ENCODE measurements at places on chromosomes 16 and 17.

DNA sequence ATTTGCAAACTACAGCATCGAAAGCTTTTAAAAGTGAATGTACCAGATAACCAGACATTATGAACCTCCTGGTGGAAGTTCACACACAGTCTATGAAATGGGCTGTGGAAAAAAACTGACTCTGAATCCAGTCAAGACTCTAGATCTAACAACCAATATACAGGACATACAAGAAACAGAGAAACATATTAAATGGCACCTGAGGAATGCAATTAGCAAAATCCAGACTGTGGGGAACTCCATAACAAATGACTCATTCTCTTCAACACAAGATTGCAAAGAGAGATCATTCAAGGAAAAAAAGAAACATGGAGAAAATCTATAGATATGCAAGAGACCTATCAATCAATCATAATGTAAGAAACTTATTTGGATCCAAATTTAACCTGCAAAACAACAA, 119.0 kb downstream of the MYO1D start:
- no peak for DNase-seq

GRCh38 chr17:20281860-20282259, 185.5 kb downstream of the LGALS9B start:
- DNase-seq, result no peak

DNA sequence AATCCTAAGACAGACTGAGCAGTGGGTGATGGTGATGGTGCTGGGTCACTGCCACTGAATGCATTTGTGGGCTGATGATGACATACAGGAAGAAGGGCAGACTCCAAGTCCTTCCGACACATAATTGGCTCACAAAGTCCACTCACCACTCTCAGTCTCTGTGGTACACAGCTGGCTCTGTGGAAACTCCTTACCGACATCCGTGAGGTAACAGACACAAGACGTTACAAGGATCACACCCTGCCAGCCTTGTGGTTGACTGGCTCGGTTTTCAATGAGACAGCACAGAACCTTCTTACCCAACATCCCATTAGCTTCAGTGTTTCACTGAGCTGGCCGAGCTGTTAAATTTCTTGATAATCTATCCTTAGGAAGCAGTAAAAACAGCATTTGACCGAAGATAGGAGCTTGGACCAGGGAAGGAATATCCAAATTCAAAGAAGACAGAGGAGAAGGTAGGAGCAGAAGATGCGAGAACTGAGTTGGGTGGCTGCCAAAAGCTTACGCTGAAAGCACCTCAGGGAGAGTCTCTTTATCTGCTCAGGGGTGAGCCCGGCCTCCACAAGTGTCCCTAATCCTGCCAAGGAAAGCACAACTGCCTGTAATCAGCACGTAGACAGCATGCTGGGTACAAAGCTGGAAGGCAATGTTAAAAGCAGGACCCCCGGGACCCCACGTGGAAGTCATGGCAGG, 5.5 kb upstream of the MXRA7 start:
- DNase-seq, result no peak

- no peak for DNase-seq
Observed at GRCh38 chr17:20243524-20243923, 223.8 kb downstream of the LGALS9B start.

- DNase-seq, result no peak
Observed at GRCh38 chr17:7972131-7972785, 30.2 kb upstream of the GUCY2D start.

- no peak for DNase-seq
Observed at GRCh38 chr17:10836145-10836544, 1.7 kb downstream of the PIRT start.

- no peak for DNase-seq
Observed at GRCh38 chr17:44024271-44024663, 9.5 kb upstream of the TMEM101 start.

DNA sequence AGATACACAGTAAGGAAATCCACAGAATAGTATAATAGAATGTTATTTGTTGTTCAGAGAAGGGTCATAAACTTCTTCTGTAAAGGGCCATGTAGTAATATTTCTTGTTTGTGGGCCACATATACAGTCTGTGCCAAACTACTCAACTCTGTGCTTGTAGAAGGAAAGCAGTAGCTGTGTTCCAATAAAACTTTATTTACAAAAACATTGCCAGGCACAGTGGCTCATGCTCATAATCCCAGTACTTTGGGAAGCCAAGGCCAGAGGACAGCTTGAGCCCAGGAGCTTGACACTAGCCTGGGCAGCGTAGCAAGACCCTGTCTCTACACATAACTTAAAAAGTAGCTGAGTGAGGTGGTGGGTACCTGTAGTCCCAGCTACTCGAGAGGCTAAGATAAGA, 612.8 kb upstream of the PSMD7 start:
- no peak for DNase-seq

- no peak for DNase-seq
Observed at GRCh38 chr16:427250-427649, 1.8 kb downstream of the RAB11FIP3 start.

DNA sequence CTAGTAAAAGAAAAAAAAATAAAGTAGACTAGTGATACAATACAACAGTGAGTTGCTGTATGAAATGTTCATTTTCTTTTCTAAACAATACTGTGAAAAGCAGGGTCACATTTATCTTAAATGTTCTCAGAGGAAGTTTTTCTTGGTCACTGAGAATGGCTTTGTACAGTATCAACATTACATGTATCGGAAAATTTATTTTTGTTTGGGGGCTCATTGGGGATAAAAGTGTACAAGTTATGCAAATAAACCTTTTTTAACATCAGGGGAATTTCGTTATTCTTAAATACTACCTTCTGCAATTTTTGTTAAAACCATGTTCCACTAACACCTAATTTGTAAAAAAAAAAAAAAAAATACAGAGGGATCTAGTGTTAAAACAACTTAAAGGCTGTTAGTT, 8.7 kb upstream of the ZNF594 start:
- DNase-seq, result no peak

GRCh38 chr17:59219992-59220327, 351 bp upstream of the GDPD1 start:
- no peak for DNase-seq

GRCh38 chr16:28027055-28027454, 36.5 kb downstream of the GSG1L start:
- no peak for DNase-seq

DNA sequence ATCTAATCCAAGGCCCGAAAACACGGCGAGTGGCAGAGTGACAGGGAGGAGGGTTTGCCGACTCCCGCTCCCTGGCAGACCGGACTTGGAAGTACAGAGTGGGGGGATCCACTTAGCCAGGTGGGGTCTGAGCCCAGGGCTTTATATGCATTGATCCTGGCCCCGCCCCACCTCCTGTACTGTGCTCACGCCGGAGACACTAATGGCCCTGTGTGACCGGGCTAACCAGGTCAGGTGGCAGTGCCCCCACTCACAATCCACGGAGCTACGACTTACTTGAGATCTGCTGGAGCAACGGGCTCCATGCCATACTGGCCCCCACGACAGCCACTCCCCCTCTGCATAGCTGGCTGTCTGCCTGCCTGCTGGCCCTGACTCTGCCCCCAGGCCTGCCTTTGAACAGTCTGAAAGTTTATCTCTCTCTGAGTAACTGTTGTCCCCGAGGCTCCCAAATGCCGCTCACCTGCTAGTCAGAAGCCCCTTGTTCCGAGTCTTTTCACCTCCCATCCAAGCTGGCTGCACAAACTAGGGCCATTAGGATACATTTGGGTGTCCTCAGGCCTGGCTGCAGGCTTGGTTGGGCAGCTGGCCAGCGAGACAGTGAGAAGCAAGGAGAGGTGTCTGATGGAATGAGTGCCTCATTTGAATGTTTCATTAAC, 28.0 kb downstream of the CACNA1G start:
- DNase-seq, result no peak

- no peak for DNase-seq
Observed at GRCh38 chr17:146546-146945, 9.2 kb downstream of the SCGB1C2 start.

GRCh38 chr17:19359151-19359550, 3.4 kb downstream of the B9D1 start:
- DNase-seq, result no peak

- no peak for DNase-seq
Observed at GRCh38 chr17:28124962-28125361, 82.5 kb downstream of the NLK start.

- no peak for DNase-seq
Observed at GRCh38 chr16:65002265-65002664, 119.6 kb downstream of the CDH11 start.

DNA sequence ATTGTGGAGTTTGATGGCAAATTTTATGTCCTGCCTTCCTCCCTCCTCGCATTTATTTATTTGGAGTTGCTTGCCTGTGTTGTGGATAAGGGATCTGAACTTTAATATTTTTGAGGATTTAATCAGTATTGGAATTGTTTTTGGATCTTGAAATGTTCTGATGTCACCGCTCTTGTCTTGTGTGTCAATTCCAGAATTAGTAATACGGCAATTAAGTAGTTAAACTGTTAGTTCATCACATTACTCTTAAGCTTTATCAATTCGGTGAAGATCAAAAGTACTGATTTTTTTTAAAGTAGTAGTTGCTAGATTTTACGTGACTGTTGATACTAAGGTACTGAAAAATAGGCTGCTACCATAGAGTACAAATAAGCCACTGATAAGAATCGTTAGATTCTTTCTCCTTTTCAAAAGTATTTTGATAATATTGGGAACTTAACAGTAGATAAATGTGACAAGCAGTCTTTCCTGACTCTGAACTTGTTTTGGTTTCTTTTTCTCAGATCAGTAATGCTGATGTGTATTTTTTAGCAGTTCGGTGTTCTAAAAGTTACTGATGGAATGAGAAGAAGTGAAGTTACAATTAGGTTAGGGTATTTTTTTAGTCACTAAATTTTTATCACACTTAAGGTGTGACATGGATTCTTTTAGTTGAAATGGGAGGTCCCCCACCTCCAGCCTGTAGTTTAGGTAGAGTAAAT, 2.0 kb downstream of the RBBP6 start:
- DNase-seq, result no peak
